ENCODE measurements at places on chromosomes 2 and 18.

GRCh38 chr2:209613649-209614305, 157.9 kb upstream of the UNC80 start:
- no peak for DNase-seq

DNA sequence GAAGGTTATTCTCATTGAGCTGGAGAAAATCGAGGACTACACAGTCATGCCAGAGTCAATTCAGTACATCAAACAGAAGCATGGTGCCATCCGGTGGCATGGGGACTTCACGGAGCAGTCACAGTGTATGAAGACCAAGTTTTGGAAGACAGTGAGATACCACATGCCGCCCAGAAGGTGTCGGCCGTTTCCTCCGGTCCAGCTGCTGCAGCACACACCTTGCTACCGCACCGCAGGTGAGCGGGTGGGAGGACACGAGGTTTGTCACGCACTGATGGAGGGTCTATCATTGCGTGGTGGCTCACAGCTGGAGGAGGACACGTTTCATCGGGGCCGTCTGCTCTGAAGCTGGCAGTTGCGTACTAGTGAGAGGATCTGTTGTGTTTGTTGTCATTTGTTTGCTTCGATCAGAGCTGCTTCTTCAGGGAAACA, 48.2 kb downstream of the IL1RL2 start:
- no peak for DNase-seq

GRCh38 chr2:177586154-177586553, 193.6 kb downstream of the AGPS start:
- DNase-seq: no peak

- no peak for DNase-seq
Measured at GRCh38 chr18:28584731-28585130, 407.8 kb upstream of the CDH2 start.

GRCh38 chr2:27804146-27804545, 32.6 kb downstream of the MRPL33 start:
- no peak for DNase-seq

DNA sequence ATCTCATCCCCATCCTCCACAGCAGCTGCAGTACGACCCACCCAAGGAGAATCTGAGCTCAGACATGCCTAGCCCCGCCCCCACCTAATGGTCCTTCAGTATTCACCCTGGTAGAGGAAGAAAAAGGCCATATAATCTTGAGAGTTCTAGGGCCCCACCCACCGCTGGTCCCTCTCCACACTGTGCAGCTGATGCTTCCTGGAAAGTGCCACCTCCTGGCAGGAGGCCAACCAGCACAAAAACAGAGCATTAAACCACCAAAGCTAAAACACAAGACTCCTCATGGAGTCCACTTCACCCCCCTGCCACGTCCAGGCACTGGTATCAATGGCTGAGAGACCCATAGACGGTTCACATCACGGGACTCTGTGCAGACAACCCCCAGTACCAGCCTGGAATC, 40.7 kb downstream of the MC4R start:
- DNase-seq: no peak

GRCh38 chr2:48362515-48362914, 167.4 kb upstream of the STON1 start:
- DNase-seq: no peak

DNA sequence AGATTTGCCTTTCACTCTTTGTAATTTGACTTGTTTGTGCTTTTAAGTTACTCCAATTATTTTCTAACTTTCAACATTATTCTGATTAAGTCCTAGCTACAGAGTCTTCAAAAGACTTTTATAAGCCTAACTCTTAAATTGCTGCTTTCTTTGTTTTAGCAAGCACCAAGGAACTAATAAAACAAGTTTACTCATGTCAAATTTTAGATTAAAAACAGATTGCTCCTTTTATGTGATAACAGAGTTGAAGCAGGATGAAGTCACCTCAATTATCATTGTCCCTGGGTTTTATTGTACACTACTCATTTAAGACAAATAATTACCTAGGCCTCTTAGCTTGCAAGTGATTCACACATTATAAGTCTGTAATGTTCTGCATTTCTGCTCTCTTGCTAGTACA, 678.4 kb downstream of the ERBB4 start:
- no peak for DNase-seq

DNA sequence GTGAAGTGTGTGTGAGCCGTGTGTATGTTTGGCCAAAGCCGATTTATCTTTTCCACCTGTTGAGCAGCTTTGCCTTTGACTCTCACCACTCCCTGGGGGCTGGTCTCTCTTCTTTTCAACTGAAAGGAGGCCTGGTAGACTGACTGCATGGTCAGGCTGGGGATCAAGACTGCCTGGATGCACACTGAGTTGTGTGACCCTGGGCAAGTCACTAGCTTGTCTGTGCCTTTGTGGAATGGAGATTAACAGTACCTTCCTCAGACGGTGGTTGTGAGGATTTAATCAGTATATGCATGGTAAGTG, 85.5 kb downstream of the TANC1 start:
- DNase-seq: no peak

DNA sequence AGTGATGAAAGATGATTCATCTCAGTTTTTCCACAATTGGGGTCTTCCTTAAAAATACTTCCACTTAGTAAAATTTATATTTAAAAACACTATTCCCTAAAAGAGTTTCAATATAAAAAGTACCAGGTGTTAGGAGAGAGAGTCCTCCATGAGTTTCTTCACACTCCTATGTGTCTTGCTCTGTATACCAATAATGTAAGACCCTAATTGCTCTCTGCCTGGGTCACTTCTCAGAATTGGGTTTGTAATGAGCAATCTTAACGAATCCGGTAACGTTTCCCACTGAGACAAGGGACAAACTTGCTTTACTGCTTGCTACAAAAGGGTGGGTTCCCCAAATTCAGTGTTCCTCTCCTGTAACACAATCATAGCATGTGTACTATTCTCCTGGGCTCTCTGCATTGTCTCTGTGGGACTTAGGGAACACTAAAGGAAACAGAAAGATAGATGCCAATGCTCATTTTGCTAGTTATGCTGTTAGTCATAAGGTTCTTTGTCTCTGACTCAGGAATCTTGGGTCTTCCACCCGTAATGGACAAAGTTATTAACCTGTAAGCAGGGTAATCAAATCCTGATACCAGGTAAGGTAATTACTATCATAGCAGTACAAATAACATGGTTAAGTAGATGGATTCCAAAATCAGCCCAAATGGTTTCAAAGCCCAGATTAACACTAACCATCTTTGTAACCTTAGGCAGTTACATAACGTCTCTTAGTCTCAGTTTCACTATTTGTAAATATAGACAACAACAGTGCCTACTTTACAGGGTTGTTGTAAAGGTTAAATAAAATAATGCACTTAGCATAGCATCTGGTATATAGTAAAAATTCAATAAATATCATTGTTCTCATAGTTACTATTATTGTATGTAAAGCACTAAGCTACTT, 46.3 kb downstream of the ITSN2 start:
- no peak for DNase-seq

DNA sequence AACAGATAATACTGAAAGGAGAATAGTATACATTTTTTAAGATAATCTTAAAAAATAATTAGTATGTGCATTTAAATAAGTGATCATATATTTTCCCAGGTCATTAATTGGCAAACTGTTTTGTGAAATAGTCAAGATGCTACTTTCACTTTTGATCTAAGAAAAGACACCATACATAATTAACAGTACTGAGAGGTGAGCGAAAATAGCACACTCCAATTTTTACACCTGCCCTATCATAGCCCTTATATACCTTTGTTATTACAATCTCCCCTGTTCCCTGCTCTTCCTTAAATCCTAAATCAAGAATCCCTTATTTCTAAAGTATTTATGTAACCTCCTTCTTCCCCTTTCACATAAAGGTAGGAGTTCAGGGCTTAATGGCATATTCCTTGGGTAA, 500.1 kb upstream of the LRATD1 start:
- DNase-seq: no peak

DNA sequence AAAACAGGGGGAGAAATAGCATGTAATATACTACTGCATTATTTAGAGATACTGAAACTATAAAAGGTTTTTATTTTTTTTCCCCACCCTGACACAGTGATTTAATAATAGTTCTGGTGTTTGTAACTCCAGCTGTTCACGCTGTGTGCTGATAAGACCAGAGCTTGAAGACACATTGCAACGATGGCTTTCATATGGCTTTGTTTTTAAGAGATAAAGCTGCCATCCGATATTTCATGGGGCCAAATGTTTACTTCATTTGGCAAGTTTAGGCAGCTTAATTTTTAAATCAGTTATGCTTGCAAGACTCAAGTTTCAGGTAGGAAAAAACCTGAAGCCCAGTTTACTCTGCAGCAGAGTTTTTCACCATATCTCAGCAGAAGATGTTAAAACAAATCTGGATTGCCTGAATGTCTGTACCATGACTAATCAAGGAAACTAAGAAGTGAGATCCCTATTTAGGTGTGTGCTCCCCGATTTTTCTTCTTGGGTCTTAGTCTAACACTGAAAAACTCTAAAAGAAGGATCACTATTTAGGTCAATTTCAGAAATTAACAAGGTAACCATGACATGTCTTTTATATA, 508.6 kb downstream of the PARD3B start:
- no peak for DNase-seq

- DNase-seq: no peak
Measured at GRCh38 chr18:22838639-22839277, 94.4 kb upstream of the RBBP8 start.

DNA sequence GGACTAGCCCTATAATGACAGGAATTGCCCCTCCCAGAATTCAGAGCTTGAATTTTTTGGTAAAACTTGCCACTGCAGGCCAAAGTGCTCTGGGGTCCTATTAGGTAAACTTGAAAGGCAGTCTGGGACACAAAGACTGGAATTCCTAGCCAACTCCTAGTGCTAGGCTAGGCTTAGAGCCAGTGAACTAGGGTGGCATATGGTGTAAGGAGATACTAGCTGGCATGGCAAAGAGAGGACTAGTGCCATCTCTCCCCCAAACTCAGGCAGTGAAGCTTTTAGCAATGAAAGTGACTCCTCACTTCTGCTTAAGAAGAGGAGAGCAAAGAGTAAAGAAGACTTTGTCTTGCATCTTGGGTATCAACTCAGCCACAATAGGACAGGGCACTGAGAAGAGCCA, 410.5 kb upstream of the CNTNAP5 start:
- no peak for DNase-seq

DNA sequence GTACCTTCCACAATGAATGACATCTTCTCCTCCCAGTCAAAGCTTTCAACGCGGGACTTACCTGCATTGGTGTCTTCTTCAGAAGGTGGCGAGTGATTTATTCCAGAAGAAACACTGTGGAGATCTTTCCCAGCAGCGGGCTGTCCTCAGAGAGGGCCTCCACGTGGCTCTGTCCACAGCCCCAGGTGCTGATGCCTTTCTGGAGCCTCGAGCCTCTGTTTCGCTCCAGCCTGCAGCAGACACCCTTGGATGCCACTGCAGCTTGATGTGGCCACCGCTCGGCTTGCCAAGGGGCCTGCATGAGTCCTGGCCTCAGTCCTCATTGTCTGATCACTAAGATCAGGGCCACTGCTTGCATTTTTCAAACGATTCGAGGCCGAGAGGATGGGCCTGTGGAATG, 46.6 kb upstream of the GALR1 start:
- DNase-seq: no peak

- no peak for DNase-seq
Measured at GRCh38 chr2:223669453-223670225, 67.5 kb upstream of the SCG2 start.

- no peak for DNase-seq
Measured at GRCh38 chr18:75658330-75658729, 230.8 kb upstream of the SMIM21 start.

GRCh38 chr2:19728125-19728524, 173.7 kb downstream of the TTC32 start:
- no peak for DNase-seq

DNA sequence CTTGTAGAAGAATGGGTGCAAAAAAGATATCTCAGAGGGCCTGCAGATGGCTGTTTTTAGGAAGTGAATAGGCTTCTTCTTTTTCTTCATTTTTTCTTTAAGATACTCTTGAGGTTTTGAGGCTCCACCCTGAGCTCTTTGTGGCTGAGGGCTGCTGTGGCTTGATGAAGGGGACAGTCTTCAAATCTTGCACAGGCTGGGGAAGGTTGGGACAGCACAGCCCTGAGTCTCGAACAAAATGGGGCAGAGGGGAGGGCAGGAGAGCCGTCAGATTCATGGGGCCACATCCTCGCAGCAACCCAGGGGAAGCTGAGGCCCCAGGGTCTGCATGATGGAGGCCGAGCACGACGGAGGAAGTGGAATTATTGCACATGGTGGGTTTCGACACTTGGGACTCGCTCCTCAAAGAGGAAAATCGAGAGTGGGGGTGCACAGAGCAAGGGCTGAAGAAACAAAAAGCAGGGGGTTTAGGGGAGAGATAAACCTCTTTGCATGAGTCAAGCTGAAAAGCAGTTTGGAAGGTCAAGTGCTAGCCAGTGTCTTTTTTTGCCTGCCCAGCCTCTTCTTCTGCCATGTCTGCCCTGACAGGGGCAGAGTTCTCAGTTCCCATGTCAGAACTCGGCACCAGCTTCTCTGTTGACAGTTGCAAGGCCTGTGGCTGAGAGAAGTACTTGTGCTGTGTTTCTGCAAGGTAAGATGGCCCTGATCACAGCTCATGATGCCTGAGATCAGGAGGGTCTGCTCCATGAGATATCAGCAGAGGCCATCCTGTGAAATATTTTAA, 19.5 kb downstream of the INPP4A start:
- DNase-seq: no peak

- no peak for DNase-seq
Measured at GRCh38 chr2:101036562-101036961, 34.5 kb downstream of the RPL31 start.

DNA sequence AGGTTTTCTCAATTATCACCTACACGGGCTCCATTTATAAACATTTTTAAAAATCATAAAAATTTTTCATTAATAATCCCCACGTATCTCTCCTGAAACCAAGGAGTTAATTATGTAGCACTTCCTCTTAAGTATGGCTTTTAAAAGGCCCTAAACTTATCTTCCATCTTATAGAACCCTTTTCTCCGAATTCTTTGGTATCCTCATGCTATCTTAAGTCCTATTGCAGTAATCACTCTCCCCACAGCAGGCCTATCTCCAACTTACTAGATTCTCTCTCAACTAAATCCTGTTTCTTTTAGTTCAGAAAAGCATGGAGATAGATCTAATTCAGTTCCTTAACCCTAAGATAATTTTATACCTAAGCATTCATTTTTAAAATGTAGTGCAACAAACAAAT, 26.2 kb downstream of the RPRD1A start:
- no peak for DNase-seq

DNA sequence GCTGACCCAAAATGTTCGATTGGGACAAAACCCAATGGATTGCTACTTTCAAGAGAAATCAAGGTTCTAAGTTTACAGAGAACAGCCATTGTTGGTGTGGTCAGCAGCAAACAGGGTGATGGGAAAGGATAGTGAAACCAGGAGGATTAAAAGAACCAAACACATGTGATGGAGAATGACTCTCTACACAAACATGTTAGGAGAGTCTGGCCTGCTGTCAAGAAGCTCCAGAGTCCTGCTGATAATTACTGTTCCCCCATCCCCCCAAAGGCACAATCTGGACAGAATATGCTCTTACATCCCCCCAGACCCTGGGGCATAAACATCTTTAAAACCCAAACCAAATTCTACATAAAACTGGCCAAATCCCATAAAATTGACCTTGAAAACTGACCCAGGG, 32.0 kb upstream of the ACYP2 start:
- DNase-seq: no peak

- DNase-seq: no peak
Measured at GRCh38 chr2:18456026-18456425, 104.4 kb downstream of the RDH14 start.

- DNase-seq: no peak
Measured at GRCh38 chr2:47697000-47697601, 85.8 kb upstream of the MSH6 start.

GRCh38 chr2:151437630-151438029, 27.9 kb downstream of the RIF1 start:
- DNase-seq: peak; percentile 34

Measured in activated CD4-positive, alpha-beta T cell treated with anti-CD3 and anti-CD28 coated beads for 4 hours (primary cell).